ENCODE measurements at places on chromosomes 7 and 10.
A peak's percentile ranks its signal among the peaks of the same experiment; 100 is the strongest.

DNA sequence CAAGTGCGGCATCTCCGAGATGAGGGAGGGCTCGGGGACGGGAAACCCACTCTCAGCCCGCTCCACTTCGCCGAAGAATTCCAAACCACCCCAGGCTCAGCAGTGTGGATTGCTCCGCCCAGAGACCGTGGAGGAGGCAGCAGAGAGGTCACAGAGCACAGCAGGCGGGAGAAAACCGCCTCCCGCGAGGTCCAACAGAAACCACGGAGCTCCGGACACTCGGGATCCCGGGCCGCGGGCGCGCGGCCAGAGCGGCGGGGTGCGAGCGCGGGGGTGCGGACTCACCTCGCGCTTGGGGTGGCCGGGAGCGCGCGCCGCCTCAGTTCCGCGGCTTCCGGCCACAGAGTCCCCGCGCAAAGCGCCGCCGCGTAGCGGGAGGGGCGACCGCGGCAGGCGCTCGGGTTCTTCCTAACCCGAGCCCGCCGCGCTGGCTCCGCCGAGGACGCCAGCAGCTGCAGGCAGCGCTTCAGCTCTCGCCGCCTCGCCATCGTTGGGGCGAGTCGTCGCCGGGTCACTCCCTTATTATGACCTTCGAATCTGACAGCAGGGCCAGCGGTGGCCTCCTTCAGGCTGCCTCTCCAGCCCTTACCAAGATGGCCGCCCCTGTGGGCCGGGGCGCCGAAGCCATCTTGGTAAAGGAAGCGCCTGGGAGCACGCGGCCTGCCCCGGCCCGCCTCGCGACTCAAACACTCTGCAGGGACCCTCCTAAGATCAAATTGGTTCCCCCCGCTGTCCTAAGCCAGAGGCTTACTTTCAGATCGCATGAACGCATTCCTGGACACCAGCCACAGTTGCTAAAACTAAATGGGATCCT, at the start of gene NAPEPLD:
NAPEPLD (minus strand) TSS at position 106 of the 814 bp plus-strand sequence. CDS start 20,323 bp downstream, outside the sequence.
- peak; percentile 85 for DNase-seq

- DNase-seq: no peak
Measured at GRCh38 chr10:35268791-35269257, 67.5 kb upstream of the CCNY start.

GRCh38 chr10:102068216-102068615, 3.1 kb downstream of the HPS6 start:
- no peak for DNase-seq

- no peak for DNase-seq
Measured at GRCh38 chr7:138325434-138325833, 134.6 kb upstream of the TRIM24 start.

DNA sequence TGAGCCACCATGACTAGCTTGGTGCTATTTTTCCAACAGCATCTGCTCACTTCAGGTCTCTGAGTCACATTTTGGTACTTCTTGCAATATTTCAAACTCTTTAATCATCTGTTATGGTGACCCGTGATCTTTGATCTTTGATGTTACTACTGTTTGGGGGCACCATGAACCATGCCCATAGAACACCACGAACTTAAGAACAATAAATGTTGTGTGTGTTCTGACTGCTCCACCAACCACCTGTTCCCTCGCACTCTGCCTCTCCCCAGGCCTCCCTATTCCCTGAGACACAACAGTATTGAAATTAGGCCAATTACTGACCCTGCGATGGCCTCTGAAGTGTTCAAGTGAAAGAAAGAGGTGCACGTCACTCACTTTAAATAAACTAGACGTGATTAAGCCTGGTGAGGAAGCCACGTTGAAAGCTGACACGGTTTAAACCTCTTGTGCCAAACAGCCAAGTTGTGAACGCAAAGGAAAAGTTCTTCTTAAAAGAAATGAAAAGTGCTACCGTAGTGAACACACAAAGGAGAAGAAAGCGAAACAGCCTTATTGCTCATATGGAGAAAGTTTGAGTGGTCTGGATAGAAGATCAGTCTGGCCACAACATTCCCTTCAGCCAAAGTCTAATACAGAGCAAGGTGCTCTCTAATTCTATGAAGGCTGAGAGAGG, 27.2 kb upstream of the ATP6V0A4 start:
- no peak for DNase-seq

DNA sequence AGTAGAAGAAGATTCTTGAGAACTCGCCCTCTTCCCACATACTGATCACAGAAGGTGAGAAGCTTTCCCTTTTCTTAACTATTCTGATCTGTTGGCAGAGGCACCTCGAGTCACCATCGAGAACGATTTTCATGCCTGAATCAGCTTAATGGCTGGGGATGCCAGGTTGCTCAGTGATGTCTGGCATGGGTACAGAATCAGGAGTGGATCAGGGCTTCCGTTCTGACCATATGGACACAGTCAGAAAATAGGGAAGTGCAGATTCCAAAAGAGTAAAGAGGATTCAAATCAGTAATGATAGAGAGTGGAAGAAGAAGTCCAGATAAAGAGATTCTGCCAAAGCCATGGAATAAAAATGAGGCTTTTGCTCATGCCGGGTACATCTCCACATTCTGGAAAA, 52.0 kb upstream of the GRB10 start:
- DNase-seq: no peak

GRCh38 chr7:151129117-151129959, 38.2 kb downstream of the GBX1 start:
- DNase-seq: no peak

DNA sequence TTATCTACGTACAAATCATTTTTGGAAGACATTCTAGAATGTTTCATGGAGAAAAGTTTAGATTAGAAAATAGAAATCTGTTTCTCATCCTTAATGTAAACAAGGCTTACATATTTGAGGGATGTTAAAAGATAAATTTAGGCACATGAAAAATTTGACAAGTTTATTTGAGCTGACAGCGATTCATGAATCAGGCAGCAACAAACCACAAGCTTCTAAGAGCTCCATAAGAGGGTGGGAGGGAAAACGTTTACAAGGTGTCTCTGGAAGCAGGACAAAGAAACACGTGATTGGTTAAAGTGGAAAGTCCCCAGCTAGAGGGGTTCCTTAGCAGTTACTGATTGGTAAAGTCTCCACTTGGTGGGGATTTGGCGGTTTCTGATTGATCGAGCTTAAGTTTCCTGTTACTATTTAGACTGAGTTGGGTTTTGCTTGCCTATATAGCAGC, 228.9 kb upstream of the PITRM1 start:
- no peak for DNase-seq

GRCh38 chr10:84149854-84150253, 10.5 kb downstream of the GHITM start:
- no peak for DNase-seq

GRCh38 chr7:18425227-18425626, 70.3 kb upstream of the HDAC9 start:
- DNase-seq: no peak

GRCh38 chr10:7738536-7739407, 35.7 kb downstream of the ITIH2 start:
- no peak for DNase-seq

GRCh38 chr10:131474416-131474815, 162.9 kb upstream of the TCERG1L start:
- no peak for DNase-seq

GRCh38 chr10:30007406-30007805, 52.0 kb downstream of the JCAD start:
- DNase-seq: peak; percentile 30

DNA sequence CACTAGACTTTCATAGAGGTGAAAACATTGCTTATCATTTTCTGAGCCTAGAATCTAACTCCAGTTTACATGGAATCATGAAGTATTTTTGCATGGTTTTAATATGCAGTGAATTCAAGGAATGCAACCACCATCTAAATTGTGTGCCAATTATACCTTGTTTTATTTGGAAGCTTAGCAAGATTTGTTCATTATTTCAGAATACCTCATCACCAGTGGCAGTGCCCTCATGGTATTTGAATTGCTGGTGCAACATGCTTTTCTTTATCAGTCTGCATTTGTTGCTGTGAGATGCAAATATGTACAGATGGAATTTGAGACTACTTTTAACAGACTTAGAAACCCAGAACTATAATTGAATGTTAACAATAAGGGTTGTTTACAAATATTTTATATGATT, 18.7 kb upstream of the ZNF800 start:
- DNase-seq: no peak

DNA sequence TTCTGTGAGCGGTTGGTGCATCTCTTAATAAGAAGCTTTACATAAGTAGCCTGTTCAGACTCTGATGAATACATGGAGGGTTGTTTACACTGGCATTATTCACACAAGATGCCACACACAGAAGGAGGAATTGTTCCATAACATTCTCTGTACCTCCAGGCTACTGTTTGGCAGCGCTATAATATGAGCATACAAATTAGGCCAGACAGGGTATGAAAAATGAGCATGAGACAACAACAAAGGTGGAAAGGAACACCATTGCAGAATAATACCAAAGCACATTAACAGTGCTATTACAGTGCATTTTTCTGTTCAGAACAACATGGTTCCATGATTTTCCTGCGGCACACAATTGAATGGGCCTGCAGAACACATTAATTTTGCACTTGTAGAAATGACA, 417.2 kb upstream of the C7orf33 start:
- DNase-seq: no peak
